Activated naive CD4-positive, alpha-beta T cell treated with Interleukin-2 at 50 U/mL for 16 hours (primary cell): ENCODE measurements at places on chromosomes 1 and 21.
A peak's percentile ranks its signal among the peaks of the same experiment; 100 is the strongest.

GRCh38 chr1:35857830-35858229 lies 25.2 kb upstream of the AGO1 start:
- DNase-seq: no peak

GRCh38 chr1:64488862-64489261 lies 18.9 kb downstream of the CACHD1 start:
- no peak for DNase-seq

- DNase-seq: peak; percentile 84
These were observed at the start of gene IL20 for GRCh38 chr1:206864939-206865671. TSS of gene IL20 (plus strand) at chr1:206865623. CDS start at chr1:206865853, 230 bp downstream.

DNA sequence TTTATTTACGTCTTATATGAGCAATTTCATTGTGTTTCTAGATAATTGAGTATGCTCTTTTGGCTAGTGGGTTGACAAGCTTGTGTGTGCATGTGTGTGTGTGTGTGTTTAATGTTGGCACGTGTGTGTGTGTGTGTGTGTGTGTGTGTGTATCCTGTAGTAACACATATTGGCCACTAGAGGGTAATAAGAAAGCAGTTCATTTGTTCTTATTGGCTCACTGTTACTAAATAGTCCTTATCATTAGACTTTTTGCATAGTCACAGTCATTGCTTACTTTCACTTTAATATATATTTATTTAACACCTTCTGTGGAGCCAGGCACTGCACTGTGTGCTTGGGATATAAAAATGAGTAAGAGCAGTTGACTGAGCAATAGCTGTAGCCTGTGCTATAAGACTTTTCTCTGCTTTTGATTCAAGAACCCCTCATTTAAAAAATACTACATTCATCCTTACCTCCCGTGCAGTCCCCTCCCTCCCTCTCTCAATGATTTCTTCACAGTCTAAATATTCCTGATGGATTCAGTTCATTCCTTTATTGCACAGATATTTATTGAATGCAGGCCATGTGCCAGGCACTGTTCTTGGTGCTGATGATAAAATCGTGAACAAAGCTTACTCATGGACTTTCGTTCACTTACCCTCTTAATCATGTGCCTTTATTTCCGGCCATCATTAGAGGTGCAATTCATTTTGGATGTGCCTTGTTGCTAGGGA lies 96.7 kb downstream of the DYRK1A start:
- DNase-seq: no peak
